ENCODE measurements at places on chromosomes 1 and 21.

- DNase-seq = no peak
These were observed 640.2 kb downstream of the PTPRC start for GRCh38 chr1:199279067-199279466.

- DNase-seq = no peak
These were observed 17.3 kb upstream of the TRIM67 start for GRCh38 chr1:231144416-231145193.

GRCh38 chr21:38477226-38477625 lies 21.1 kb downstream of the ERG start:
- DNase-seq = no peak

GRCh38 chr1:6419397-6419803 lies 319 bp downstream of the HES2 start:
- no peak for DNase-seq

GRCh38 chr1:212749821-212750535 lies 41.6 kb downstream of the NSL1 start:
- no peak for DNase-seq

- no peak for DNase-seq
These were observed 113.3 kb upstream of the ERRFI1 start for GRCh38 chr1:8139383-8139782.

Data from stimulated activated CD8-positive, alpha-beta memory T cell treated with anti-CD3 and anti-CD28 coated beads, Interleukin-2, amount 100 ng/mL, for 1 hour (primary cell).